ENCODE measurements at places on chromosomes 2 and 18. TPM values are rescaled to one million over a fixed set of nuclear protein-coding genes. Genes with fewer than 3 reads are reported as not detected.

The CHST9 gene
- 1.3 TPM for polyA plus RNA-seq

The CHRND gene
- polyA plus RNA-seq = 0.09 TPM

The GALR1 gene
- 0.02 TPM for polyA plus RNA-seq

The SPC25 gene
- not detected for polyA plus RNA-seq

The PCARE gene
- polyA plus RNA-seq = 1.1 TPM

The SERPINB10 gene
- polyA plus RNA-seq = not detected

The PRKAG3 gene
- 0.07 TPM for polyA plus RNA-seq

The FEV gene
- polyA plus RNA-seq = not detected

The CAPN13 gene
- polyA plus RNA-seq = not detected

The MEX3C gene
- polyA plus RNA-seq = 9.2 TPM

The KCNJ13 gene
- polyA plus RNA-seq = not detected

The ASPRV1 gene
- polyA plus RNA-seq = 0.84 TPM

The COLEC12 gene
- polyA plus RNA-seq = 1.7 TPM

The FBXO15 gene
- polyA plus RNA-seq = 0.43 TPM

The MOGAT1 gene
- polyA plus RNA-seq = 0.16 TPM

The DSG4 gene
- not detected for polyA plus RNA-seq

The KLHL41 gene
- polyA plus RNA-seq = 62.2 TPM

The ADCYAP1 gene
- 0.02 TPM for polyA plus RNA-seq

The GPR35 gene
- polyA plus RNA-seq = 0.84 TPM

The PDE1A gene
- polyA plus RNA-seq = 6.1 TPM

The UGT1A4 gene
- 0.07 TPM for polyA plus RNA-seq

The SERPINB11 gene
- polyA plus RNA-seq = not detected

The RNF181 gene
- 169 TPM for polyA plus RNA-seq

The QPCT gene
- polyA plus RNA-seq = 3.1 TPM

The HEATR5B gene
- 9.1 TPM for polyA plus RNA-seq

The ANKRD29 gene
- 3.2 TPM for polyA plus RNA-seq

The DTNA gene
- polyA plus RNA-seq = 131 TPM

The GCG gene
- not detected for polyA plus RNA-seq

The TRIM43 gene
- not detected for polyA plus RNA-seq

The NETO1 gene
- polyA plus RNA-seq = 0.57 TPM

The CYP26B1 gene
- polyA plus RNA-seq = 7.2 TPM

The PLEKHB2 gene
- polyA plus RNA-seq = 13.6 TPM

The GRP gene
- polyA plus RNA-seq = not detected

The SULT1C2 gene
- 0.27 TPM for polyA plus RNA-seq

The B3GNT7 gene
- 2.5 TPM for polyA plus RNA-seq

The SLC4A5 gene
- polyA plus RNA-seq = 0.79 TPM

Data from right cardiac atrium (tissue), 5 donors.